Activated T-cell treated with anti-CD3 and anti-CD28 coated beads, Interleukin-2, amount 50 U/mL, for 72 hours (primary cell): ENCODE measurements at places on chromosomes 11 and 22.

GRCh38 chr11:45409587-45409986 lies 123.4 kb upstream of the SYT13 start:
- no peak overlapping the region for H3K4me3 ChIP-seq
- H3K36me3 ChIP-seq = no peaks in the 10 kb centered on the region
- no peaks in the 10 kb centered on the region for H3K4me1 ChIP-seq
- DNase-seq = no peak

GRCh38 chr22:26592421-26592891 lies 2.5 kb upstream of the TPST2 start:
- DNase-seq = peak; percentile 62
- H3K4me3 ChIP-seq = peak overlapping the region; percentile 55
- no peaks in the 10 kb centered on the region for H3K27me3 ChIP-seq
- no peaks in the 10 kb centered on the region for H3K36me3 ChIP-seq
- peaks cover 61% of the 10 kb centered on the region for H3K4me1 ChIP-seq

DNA sequence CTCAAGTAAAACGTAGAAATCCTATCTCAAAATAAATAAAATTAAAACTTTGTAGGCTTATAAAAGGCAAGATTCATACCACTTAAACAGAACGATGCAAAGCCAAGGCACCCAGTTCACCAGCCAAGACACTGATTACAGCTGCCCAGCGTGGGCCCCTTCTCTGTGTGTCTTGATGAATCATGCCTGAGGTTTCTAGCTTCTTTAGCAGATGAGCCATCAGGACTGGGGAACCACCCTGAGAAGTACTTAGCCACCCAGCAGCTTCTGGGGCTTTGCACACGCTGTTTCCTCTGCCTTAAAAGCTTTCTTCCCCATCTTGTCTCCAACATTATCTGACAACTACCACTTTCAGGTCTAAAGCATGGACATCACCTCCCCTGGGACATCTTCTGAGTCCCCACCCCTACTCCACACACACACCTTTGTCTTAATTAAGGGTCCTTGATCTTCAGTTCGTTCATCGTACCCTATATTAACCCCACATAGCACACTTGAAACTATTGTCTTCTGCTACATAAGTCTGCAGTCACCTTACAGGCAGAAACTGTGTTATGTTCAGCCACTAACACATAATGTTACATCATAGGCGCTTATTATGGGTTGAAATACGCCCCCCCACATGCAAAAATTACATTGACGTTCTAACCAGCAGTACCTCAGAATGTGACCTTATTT lies 8.7 kb upstream of the LAYN start:
- peaks cover 52% of the 10 kb centered on the region for H3K4me1 ChIP-seq
- H3K4me3 ChIP-seq = peak overlapping the region; percentile 76
- no peak overlapping the region for H3K27ac ChIP-seq
- H3K27me3 ChIP-seq = peaks cover 25% of the 10 kb centered on the region

DNA sequence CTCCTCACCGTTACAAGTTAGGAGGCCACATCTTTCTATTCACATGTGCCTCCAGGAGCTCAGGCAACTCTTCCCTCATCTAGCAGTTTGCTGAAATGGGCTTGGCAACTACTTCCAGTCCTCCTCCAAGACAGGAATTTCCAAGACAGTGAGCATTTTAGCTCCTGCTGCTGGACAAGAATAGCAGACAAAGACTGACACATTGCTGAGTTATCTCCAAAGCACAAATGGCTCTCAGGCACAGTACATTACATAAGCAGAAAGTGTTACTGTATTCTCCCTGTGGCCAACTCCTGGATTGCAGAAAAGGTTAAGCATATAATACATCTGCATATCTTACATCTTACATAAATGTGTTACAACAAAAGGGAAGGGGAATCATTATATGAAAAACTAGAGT lies 83.2 kb upstream of the POU2AF2 start:
- H3K27ac ChIP-seq = no peak overlapping the region
- peaks cover 17% of the 10 kb centered on the region for H3K27me3 ChIP-seq
- no peaks in the 10 kb centered on the region for H3K36me3 ChIP-seq
- no peaks in the 10 kb centered on the region for H3K4me1 ChIP-seq
- H3K4me3 ChIP-seq = no peak overlapping the region
